ENCODE measurements at places on chromosomes 7 and 10.

DNA sequence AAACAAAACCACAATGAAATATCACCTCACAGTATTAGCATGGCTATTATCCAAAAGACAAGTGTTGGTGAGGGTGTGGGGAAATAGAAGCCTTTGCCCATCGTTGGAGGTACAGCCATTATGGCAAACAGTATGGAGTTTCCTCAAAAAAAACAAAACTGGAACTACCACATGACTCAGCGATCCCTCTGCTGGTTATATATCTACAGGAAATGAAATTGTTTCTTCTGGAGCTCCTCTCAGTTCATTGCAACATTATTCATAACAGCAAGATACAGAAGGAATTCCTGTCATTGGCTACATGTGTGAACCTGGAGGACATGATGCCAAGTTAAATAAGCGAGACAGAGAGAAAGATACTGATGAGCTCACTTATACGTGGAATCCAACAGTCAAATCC is 2.4 kb upstream of the UBE3C start:
- DNase-seq = peak; percentile 68

DNA sequence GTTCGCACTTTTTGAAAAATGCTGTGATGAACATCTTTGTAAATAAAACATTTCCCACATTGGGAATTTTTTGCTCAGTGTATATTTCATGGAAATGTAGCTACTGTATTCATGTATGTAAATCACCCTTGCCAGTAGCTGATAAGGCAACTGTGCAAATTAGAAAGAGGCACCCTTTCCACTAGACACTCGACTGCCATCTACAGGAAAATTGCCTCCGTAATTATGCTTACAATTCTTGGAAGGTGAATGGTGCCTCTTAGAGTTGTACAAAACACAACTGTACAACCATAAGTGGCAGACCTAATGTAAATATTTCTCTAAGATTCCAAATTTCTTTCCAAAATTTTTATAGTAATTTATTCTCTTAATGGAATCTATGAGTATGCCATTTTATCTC is 491.7 kb downstream of the CCSER2 start:
- no peak for DNase-seq

GRCh38 chr10:74328388-74328787 is 177.4 kb downstream of the ADK start:
- no peak for DNase-seq

DNA sequence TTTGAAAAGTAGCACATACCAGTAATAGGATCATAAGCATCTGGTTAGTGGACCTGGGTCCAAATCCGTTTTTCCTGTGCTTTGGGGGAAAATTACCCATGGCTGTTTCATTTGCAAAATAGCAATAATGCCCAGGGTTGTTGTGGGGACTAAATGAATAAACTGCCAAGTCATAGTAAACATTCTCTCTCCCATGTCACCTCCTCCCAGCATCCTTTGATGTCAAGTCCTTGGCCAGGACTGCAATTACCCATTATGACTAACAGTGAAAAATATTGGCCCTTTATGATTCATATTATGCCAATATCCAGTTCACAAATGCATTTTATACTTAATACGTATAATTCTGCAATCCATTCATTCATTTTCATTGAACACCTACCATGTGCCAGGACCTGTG is 23.0 kb downstream of the TOMM7 start:
- DNase-seq = no peak

GRCh38 chr7:55534262-55534915 is 37.9 kb downstream of the VOPP1 start:
- DNase-seq = peak; percentile 90
